ENCODE measurements at places on chromosomes 4 and X. TPM values are rescaled to one million over a fixed set of nuclear protein-coding genes. Genes with fewer than 3 reads are reported as not detected.

GRCh38 chr4:156676116-156676851, 295.3 kb downstream of the PDGFC start:
- no peak for DNase-seq

DNA sequence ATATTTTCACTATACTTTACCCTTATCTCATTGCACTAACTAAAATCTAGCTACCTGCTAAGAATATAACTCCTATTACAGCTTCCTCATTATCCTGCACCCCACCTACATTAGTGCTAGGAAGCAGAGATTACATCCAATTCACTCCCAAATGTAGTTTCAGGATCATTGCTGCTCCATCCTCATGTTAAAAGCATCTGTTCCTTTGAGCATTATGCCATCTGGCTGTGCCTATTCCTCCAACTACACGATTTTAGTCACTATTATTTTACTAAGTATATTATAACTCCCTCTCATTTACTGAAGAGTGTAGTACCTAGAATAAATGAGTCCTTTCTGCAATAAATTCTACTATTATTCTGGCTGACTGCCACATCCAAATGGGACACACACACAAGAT, 1586.9 kb downstream of the TECRL start:
- no peak for DNase-seq

GRCh38 chr4:108120789-108121188, 47.9 kb downstream of the LEF1 start:
- no peak for DNase-seq

PRR32 gene
- not detected for total RNA-seq

- no peak for DNase-seq
These were observed 128.8 kb downstream of the AMELX start for GRCh38 chrX:11421805-11422524.

RS1 gene
- total RNA-seq = not detected

GRCh38 chr4:181909368-181909767, 333.8 kb upstream of the TENM3 start:
- no peak for DNase-seq

ARHGAP36 gene
- 0.30 TPM for total RNA-seq

ADRA2C gene
- 34.1 TPM for total RNA-seq

DNA sequence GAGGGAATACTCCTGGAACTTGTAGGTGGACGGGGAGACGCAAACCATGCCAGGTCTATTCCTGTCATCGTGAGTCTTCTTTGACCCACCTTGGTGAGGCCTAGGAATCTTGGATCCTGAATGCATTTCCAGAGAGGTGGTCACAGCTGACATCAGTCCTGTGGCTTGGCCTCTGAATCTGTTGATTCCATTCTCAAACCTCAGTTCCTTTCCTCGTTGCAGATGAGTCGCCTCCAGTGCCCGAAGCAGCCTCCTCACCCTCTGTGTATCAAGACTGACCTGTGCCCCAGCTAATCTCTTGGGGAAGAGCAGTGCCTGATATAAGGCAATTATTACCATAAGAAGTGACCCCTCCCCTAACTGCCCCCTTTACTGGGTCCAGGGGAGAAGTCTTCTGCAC, 118.1 kb downstream of the SMIM20 start:
- no peak for DNase-seq

DNA sequence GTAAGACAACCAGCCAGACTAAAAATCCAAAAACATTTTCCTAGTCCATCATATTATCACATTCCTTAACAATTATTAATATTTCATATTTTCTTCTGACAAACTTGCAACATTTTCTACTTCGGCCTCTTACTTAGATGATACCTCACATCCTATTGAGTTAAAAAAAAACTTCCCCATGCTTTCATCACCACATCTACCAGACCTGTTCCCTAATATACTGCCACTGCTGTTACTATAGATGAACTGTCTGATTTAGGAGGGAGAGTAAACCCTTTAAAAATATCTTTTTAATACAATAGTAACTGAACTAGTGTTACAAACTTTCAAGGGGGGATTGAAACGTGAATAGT, 1.5 kb downstream of the FAM200B start:
- DNase-seq = no peak

- DNase-seq = no peak
These were observed 124.2 kb downstream of the C4orf51 start for GRCh38 chr4:145804116-145804515.

FBXO8 gene
- 22.9 TPM for total RNA-seq

RASL11B gene
- 20.6 TPM for total RNA-seq

DNA sequence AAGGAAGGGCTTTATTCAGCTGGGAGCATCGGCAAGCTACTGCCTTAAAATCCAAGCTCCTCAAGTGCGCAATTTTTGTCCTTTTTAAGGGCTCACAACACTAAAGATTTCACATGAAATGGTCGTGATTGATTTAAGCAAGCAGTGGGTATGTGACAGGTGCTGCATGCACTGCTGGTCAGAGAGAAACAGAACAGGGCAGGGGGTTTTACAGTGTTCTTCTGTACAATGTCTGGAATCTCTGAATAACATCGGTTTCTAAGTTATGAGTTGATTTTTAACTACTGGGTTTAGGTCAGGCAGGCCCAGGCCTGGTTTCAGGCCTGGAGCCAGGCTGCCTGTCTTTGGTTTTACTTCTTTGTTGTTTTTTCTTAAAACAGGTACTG, 6.0 kb downstream of the UGT2B17 start:
- DNase-seq = no peak

- no peak for DNase-seq
These were observed 518.0 kb downstream of the RPA4 start for GRCh38 chrX:97401586-97402136.

GRCh38 chrX:154321594-154321993, 26.0 kb downstream of the TKTL1 start:
- DNase-seq = no peak

PCSK1N gene
- total RNA-seq = 1.6 TPM

- no peak for DNase-seq
These were observed 64.6 kb downstream of the SLAIN2 start for GRCh38 chr4:48405924-48406323.

SORCS2 gene
- total RNA-seq = 4.9 TPM

HSFX3 gene
- not detected for total RNA-seq

GRCh38 chr4:3250956-3251690, 2.2 kb downstream of the MSANTD1 start:
- no peak for DNase-seq

DNA sequence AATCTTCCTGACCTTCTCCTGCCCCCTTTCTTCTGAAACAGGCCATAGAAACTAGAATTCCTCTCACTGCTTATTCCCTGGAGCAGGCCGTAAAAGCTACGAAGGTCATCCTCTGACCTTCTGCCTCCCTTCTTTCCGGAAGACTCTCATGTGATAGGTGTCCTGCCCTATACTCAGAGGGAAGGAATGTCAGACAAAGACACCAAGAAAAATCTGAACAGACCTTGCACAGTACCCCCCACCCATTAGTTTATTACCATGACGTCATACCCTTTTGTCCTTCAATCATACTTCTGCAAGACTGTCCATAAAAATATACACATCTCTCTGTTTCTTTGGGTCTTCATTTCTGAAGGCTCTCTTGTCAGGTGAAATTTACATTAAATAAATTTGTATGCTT, 1523.9 kb downstream of the RPA4 start:
- no peak for DNase-seq

DNA sequence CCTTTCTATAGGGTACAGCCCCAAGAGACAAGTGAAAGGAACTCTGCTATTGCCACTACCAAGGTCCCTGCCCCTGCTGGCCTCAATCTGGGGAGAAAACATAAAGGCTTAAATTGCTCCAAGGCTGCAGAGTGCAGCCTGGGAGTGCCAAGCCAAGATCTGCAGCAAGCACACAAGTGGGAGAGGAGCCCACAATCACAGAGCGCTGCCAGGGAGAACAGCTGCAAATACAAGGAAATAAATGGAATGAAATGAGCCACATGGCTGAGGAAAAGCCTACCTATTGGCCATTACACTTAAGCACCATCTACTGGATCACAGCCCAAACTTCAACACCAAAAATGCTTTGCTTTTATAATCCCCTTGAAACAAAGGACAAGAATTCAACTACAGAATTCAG, 582.4 kb downstream of the FAM133A start:
- DNase-seq = no peak

DNA sequence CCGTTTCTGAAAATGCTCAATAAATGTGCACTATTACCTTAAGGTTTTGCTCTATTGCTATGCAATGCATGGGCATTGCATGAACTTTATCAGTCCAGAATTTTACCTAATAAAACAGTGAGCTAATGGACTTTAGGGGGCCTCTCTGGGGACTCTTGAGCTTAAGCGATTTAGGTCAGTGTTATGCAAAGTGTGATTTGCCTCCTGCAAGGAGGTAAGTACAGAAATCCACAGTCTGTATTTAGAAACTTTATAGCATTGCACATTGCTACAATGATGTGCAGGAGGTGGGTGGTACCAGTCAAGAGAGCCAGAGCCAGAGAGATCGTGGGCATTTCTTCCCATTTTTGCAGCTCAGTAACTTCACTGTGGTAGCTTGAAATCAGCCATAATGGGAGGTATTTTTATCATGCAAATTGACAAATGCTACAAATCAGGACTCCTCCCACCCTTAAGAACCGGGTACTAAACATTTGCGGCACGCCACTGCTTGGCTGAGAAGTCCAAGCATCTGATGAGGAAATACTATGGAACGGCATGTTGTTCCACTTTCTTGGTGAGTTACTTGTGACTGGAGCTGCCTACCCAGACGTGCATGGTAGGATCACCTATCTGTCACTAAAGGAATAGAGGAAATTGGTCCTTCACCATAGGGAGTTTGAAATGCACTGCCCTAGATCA, 174.6 kb upstream of the PGRMC2 start:
- DNase-seq = no peak

DNA sequence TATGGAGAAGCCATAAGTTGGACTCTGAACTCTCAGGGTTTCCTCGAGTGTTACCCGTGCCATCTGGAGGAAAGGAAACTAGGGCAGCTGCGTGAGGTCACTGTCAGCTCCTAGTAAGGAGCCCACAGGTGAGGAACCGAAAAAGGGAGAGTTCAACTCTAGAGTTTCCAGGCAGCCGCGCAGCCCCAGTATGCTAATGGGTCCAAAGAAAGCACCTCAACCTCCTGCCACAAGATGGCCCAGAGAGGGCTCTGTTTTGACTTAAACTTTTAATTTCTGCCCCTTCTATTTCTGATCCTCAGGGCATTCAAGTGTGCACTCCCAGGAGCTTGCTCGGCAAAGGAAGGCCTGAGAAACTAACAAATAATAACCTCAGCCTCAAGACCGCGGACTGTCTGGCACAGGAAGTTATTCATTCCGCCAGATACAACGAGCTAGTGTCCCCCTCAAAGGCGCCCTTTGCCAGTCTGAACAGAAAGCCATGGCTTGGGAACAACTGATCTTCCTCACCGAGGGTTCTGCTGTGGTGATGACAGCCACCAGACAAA, 13.9 kb downstream of the SCARB2 start:
- peak; percentile 35 for DNase-seq

PNMA3 gene
- total RNA-seq = 5.2 TPM

CWH43 gene
- not detected for total RNA-seq

NKAP gene
- 4.8 TPM for total RNA-seq

CDS1 gene
- 4.5 TPM for total RNA-seq

DNA sequence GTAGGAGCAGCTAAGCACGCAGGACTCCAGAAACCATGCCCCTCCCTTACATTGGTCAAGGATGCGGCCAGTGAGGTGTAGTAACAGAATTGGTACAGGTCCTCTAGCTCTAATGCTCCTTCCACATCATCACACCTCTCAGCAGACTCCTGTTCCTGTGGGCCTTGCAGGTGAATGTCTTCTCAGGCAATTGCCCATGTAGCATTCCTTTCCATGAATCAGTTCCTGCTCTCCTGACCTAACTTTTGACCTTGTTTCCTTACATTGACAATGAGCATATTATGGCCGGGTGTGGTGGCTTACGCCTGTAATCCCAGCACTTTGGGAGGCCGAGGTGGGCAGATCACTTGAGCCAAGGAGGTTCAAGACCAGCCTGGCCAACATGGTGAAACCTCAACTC, 31.3 kb downstream of the MAP7D3 start:
- no peak for DNase-seq

DNA sequence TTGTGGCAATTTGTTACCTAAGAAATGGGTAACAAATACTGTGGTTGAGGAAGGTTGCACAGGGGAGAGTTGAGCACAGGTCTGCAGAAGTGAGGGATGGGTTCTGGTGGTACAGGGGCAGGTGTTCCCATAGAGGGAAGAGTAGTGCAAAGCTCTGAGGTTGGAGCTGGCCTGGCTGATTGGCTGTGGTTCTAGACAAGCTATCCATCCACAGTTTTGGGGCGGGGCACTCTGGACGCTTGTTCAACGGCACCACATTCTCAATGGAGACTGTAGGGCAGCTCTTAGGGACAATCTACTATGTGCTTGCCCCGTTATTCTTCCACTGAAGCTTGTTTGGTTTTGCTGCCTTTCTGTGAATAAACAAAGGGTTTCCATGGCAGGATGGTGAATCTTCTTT, 35.4 kb downstream of the NAT8L start:
- no peak for DNase-seq

DNA sequence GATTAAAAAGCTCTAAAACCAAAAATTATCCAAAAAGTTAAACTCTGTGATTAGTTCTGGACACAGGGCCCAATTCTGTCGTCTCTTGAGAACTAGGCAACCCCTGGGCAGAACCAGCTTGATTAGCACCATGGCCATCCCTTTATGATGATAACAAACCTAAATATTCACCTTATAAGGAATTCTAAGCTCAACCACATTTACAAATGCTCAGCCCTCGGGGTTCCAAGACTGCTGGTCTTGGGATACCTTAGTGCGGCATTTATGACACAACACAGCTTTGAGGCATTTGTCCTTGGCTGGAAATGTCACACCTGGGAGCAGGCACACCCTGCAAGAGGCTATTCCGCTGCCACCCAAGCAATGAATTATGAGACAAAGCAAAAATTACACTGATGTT, 27.5 kb upstream of the NAP1L5 start:
- no peak for DNase-seq

DNA sequence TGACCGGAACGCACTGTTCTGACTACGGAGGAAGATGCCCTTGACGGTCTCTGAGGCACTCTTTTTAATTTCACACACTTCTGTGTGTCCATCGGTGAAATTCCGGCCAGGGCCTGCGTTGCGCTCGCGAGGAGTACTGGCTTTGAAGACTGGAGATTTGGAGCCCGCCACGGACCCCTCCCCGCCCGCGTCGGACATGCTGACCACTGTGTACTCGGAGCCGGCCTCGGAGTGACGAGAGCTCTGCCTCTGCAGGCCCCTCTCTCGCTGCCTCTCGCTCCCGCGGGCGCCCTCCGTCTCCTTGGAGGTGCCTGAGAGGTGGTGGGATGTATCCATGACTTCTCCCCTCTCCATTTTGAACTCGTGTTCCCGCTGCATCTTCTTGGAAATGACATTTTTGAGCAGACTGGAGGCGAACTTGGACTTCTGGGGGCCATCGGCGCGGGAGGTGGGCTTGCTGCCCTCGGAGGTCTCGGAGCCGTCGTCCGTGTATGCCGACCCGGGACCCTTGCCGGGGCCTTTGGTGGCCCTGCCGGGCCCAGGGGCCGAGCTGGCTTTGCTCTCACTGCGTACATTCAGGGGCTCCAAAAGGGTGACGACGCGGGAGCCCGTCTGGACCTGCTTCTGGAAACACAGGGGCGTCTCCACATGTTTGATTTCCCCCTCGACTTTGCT, 5.7 kb downstream of the C4orf54 start:
- DNase-seq = peak; percentile 14

GLRA3 gene
- total RNA-seq = 0.28 TPM

GRCh38 chr4:123484291-123484926, 87.8 kb downstream of the SPRY1 start:
- no peak for DNase-seq

CNKSR2 gene
- total RNA-seq = 5.9 TPM

GRCh38 chrX:10485326-10485725, 135.1 kb downstream of the MID1 start:
- no peak for DNase-seq

ABLIM2 gene
- 1.6 TPM for total RNA-seq

Data from H7 (cell line).